ENCODE measurements at places on chromosomes 12 and 14.

DNA sequence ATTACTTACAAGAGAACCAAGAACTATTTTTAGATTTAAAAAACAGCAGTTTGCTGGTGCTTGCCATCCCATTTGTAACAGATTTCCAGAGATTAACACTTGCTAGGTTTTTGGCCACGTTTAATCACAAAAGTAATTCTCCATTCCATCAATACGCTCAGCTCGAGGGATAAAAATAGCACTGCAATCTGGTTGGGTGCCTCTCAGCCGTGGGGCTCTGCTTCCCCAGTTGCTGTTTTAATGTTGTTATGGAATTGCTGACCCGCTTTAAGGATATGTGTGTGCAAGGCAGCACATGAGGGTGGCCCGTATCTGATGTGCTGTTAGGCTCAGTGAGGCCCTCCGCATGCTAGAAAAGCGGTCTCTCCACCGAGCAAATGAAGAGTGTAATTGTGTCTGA is 222.2 kb upstream of the TMEM260 start:
- DNase-seq, result no peak

GRCh38 chr12:65622056-65622455 is 202.2 kb upstream of the HMGA2 start:
- no peak for DNase-seq

- no peak for DNase-seq
Observed at GRCh38 chr12:71710276-71711125, 24.6 kb downstream of the TMEM19 start.

DNA sequence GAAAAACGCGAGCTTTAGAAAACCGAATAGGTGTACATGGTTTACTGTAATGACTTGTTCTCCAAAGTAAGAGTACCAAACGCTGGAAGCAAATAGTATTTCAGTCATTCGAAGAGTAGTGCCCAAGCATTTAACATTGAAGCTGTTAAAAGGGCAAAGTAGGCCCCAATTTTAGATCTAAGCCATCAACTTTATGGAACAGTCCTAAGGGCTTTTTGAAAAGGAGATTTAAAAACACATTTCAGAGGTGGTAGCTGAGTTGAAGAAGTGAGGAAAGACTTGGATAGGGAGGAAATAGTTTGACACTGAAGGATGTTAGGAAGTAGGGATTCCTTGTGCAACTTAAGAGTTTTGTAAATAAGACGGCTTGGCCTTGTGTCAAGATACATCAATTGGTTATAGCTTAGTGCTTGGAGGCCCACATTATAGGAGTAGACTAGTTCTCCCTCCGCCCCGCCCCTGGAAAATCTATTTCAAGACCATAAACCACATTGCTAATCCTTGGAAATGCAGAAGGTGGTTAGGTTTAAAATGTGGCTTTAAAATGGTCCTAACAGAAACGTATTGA is 783 bp upstream of the TUBA1B start:
- no peak for DNase-seq

DNA sequence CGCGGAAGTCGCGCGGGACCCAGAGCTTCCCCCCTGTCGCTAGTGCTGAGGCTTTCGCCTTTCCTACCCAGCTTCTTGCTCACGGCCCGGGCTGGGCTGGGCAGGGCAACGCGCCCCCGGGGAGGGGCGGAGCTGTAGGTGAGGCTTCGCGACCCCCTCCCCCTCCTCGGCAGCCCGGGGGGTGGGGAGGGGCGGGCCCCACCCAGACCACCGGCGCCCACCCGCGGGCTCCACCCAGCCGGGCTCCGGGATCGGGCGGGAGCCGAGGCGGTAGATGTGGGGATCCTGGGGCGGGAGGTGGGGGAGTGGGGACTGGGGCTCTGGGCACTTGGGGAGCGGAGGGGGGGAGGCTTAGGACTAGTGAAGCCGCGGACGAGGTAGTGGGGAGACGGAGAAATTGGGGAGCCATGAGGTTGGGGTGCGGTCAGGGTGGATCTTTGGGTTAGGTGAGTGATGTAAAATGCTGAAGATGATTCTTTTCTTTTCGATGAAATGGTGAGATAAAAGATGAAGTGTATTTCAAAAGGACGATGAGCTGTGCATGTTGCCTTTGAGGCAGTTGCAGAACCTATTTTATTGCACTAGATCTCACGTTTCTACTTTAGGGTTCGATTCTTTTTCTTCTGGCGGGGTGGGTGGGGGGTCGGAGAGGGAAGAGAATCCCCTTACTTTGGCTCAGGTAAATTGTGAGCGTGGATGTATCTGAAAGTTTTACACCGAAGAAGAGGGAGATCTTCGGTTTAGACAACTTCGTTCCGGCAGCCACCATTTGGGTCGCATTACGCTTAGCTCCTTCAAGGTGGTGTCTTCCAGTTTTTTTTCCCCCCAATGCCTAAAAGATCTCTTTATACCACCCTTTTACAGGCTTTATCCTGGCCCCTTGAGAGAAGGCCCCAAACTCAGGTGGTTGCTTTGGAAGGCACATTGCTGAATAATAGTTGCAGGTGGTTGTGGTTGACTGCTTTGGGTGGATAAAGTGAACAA is 619 bp downstream of the ERC1 start:
- no peak for DNase-seq

DNA sequence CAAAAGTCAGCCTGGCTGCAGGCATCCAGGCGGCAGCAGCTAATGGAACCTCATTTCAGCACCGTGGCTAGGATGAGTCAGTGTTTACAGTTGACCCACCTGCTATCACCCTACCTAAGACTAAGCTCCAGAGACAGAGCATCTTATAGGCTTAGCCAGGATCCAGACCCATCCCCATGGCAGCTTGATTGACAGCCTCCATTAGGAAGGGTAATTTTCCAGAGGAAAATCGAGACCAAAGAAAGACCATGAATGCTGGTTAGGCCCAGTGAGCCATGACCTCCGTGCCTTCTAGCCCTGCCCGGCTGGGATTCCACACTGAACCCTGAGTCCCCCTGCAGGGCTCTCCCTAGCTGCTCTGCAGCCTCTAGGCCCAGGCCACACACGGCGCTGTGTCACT is 38.7 kb downstream of the TUNAR start:
- DNase-seq, result no peak

DNA sequence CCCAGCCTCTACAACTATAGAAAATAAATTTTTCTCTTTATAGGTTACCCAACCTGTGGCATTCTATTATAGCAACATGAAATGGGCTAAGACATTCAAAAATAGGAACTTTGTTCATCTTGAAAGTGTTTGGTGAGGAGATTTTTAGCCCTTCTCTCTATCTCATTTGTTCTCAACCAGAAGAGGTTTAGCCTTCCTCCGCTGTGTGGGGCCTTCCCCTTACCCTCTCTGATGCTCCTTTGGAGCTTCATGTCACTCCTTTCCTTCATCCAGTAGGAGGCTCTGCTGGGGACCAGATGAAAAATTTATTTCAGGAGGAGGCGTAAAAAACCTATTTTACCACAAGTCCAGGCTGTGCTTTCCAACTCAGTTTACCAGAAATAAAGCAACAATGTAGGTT is 94.1 kb downstream of the RTN1 start:
- no peak for DNase-seq

DNA sequence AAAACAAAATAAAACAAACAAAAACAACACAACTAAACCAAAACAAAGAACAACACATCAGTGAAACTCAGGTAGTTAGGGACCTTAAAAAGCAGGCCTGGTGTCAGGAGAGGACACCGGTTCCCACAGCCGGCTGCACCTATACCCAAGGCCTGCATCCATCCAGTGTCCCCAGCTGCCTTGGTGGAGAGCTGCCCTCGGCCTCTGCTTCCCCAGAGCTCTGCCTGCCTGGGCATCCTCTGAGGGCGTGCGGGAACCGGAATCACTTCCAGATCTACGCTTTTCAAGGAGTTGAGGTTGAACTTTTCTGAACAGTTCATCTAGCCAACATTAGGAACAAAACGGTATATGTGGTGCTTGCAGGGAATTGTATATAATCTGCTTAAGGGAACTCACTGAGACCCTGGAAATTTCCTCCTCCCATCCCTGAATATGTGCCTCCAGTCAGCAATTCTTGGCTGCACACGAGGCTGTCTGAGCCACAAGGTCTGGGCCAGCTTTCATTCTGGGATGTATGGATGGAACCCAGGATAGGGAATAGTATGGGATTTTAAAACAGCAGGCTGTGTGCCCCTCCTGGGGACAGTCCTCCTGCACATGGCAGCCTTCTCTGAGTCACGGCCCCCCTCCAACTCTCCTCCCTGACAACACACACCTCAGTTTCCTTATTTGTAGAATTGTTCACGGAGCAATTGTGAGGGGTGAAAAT is 319.0 kb upstream of the RTL1 start:
- DNase-seq, result no peak

GRCh38 chr14:75720116-75720515 is 59.1 kb downstream of the TTLL5 start:
- no peak for DNase-seq

DNA sequence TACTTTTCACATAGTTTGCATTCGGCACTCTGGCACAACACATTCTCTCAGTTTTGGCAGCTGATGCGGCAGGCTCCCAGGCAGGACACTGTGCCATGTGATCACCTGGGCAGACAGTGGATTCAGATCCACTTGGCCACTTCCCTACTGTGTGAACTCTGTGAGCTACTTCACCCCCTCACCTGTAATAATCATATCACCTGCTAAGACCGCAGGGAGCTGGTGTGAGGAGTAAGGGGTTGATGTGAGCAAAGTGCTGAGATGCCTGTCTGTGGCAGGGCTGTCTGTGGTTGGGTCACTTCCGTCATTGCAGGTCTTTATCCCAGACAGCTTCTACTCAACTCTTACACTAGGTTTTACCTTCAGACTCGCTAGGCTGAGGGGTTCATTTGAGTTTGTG is 50.4 kb upstream of the AMN start:
- no peak for DNase-seq

GRCh38 chr14:69261761-69262331 is 1.9 kb downstream of the GALNT16 start:
- no peak for DNase-seq

DNA sequence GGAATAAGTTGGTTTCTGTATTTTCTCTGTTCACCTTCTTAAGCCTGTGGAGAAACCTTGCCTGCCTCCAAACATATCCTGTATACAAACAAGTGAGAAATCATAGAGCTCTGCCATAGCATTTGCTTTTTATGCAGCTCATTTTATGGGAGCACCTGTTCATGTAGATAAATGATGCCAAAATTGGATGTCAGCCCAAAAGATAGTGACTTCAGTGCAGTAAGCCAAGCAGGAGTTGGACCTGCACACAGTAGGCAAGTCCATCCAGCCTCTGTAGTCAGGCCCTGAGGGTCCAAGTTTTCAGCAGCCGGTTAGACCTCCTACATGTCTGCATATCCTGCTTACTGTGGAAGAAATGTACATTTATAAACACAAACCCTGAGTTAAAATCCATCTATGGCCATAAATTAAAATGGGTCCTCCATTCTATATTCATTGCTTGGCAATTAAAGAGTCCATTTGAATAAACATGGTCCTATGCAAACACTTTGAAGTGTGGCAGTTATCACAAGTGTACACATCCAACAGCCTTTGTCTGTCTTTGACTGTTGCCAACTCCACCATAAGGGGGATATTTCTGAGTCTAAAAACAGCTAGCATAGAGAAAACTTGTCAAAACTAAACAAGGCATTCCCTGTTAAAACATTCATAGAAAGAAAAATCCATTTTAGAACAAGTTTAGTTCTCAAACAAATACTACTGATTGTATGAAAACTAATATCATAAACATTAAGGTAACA is 847.8 kb downstream of the RPS29 start:
- DNase-seq, result no peak

DNA sequence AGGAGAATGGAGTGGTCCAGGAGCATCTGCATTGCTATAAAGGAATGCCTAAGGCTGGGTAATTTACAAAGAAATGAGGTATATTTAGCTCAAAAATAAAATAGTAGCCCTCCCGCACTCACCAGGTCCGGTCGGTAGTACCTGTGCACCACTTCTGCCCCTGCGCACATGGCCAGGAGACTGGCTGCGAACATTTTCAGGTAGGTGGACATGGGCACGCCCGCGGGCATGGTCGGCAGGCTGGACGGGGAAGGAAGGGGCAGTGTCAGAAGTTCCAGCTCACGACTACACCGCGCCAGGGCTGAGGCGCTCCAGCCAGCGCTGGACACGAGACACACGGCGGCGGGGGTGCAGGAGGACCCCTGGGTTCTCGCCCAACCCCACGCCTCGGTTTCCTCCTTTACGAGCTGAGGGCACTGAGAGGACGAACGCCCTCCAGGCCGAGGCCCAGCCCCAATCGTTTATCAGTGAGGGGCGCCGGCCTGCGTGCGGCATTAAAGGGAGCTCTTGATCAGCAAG is 9.1 kb upstream of the TDG start:
- DNase-seq, result no peak

GRCh38 chr12:107026806-107027635 is 40.1 kb upstream of the MTERF2 start:
- no peak for DNase-seq

DNA sequence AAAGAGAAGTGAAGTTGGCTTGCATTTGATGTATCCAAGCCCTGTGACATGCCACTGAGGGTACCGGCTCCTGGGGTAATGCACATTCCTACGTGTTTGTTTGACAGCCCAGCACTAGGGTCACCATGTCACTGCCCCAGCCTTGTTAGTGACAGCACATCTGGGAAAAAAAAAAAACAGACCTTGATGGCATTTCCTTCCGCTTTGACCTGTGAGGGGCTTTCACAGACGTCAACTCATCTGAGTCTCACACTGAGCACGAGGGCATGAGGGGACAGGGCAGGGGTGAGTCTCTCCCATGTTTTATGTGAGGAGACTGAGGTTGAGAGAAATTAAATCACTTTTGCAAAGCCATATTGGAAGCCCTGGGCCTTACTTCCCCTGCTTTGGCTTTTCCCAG is 111.5 kb downstream of the NUAK1 start:
- no peak for DNase-seq

GRCh38 chr12:59719701-59720100 is 123.9 kb downstream of the SLC16A7 start:
- no peak for DNase-seq

DNA sequence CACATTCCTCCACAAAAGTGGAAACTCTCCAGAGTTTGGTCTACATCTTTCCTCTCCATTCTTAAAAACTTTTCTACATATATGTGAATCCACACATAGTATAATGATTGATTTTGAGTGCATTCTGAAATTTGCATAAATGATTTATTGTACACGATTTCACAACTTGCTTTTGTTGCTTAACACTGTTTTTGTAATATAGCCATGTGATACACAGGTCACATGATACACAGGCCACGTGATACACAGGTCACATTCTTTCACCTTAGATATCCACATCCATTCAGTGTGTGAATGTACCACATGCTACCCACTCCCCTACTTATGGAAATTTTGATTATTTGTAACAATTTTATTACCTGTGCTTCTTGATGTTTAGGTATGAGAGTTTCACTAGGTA is 319.1 kb downstream of the ZFP36L1 start:
- no peak for DNase-seq

Data from GM06990 (cell line).